ENCODE measurements at places on chromosomes 1 and 21.
A peak's percentile ranks its signal among the peaks of the same experiment; 100 is the strongest.

- no peak for DNase-seq
Measured at GRCh38 chr21:31181082-31181750, 142.9 kb upstream of the KRTAP19-8 start.

GRCh38 chr1:232999956-233000625 is 49.7 kb downstream of the NTPCR start:
- no peak for DNase-seq

DNA sequence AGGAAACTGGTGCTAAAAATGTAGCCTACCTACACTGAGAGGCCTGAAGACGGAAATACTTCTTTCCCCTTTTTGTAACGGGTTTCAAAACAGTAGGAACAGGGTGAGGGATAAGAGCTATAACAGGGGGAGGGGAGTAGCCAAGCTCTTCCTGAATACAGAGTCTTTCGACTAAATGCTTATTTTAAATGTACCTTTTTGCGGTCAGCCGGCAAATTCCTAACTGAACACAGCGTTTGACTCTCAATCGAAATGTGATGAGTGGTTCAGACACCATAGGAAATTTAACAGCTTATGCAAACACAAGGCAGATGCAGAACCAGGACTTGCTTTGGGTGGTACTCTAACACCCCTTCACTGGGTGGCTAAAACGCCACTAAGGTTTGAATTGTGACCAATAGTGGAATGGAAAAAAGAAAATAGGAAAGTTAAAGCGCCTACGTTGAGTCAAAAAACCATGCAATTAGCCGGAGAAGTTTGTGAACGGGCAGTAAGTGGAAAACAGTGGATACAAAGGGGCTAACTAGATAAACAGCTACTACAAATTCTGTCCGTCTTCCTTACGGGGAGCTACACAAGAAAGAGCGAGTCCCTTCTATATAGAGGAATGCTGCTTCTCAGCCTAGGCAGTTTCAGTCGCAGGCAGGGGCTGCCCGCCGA is 1.7 kb downstream of the EGLN1 start:
- no peak for DNase-seq

GRCh38 chr1:5664081-5664768 is 328.0 kb downstream of the NPHP4 start:
- DNase-seq, result no peak

DNA sequence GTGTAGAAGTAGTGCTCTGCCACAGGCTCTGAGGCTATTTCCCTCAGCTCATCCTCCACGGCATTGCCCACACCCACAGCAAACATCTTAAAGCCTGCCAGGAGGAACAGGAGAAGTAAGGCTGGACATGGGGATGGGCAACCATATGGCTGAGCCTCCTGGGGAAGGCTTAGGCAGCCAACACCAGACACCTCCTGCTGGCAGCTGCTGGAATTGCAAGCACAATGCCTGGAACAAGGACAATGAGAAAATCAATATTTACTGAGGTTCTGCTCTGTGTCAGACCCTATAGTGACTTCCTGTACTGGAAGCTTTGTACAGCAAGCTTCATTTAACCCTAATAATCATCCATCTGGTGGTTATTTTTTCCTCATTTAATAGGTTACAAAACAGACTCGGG is 8.2 kb downstream of the MATN1 start:
- no peak for DNase-seq

- no peak for DNase-seq
Measured at GRCh38 chr1:36321119-36321951, 2.1 kb downstream of the EVA1B start.

DNA sequence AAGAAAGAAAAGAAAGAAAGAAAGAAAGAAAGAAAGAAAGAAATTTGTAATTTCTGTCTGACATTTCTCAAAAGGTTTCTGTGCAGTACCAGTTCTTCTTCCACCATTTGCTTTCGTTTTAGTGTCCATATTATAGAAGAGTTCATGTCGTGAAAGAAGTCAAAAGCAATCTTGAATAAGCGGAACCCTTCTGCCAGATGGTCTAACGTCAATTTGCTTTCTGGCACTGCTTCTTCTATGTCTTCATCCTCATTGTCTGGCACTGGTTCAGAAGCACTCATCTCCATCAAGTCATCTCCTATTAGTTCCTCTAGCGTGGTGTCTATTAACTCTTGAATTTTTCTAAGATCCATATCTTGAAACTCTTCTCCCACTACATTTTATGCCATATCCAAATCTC is 170.0 kb upstream of the KCTD3 start:
- no peak for DNase-seq

DNA sequence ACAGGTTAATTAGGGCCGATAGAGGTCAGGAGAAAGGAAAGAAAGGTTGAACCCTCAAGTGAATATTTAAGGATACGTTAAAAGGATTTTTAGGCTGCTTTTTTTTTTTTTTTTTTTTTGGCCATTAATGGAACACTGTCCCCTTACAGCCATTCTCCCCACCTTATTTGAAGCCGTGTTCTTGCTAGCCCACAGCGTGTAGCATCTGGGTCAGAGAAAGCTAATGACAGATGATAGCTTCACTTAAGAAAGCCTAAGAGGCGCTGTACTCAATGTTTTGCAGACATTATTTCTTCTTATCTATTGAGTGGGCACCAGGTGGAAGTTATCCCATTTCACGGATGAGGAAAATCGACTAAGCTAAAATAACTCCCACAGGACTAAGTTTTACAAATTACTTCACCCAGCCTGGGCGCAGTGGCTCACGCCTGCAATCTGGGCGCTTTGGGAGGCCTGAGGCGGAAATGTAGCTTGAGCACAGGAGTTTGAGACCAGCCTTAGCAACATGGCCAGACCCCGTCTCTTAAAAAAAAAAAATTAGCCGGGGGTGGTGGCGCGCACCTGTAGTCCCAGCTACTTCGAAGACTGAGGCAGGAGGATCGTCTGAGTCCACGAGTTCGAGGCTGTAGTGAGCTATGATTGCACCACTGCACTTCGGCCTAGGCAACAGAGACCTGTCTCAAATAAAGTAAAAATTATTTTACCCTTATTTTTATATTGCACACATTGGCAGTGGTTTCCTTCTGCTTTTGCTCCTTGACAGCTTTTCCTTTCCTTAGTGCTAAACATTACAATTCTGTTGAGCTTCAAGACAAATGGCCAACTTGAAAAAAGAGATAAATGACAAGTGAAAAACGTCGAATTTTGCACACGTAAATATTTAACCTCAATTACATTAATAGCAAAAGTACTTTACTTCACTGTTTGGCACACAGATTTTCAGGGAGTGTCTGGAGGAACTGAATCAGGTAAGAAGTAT is 1.1 kb upstream of the PHTF1 start:
- DNase-seq, result no peak

GRCh38 chr1:157831968-157832626 is 9.5 kb downstream of the CD5L start:
- DNase-seq, result no peak

DNA sequence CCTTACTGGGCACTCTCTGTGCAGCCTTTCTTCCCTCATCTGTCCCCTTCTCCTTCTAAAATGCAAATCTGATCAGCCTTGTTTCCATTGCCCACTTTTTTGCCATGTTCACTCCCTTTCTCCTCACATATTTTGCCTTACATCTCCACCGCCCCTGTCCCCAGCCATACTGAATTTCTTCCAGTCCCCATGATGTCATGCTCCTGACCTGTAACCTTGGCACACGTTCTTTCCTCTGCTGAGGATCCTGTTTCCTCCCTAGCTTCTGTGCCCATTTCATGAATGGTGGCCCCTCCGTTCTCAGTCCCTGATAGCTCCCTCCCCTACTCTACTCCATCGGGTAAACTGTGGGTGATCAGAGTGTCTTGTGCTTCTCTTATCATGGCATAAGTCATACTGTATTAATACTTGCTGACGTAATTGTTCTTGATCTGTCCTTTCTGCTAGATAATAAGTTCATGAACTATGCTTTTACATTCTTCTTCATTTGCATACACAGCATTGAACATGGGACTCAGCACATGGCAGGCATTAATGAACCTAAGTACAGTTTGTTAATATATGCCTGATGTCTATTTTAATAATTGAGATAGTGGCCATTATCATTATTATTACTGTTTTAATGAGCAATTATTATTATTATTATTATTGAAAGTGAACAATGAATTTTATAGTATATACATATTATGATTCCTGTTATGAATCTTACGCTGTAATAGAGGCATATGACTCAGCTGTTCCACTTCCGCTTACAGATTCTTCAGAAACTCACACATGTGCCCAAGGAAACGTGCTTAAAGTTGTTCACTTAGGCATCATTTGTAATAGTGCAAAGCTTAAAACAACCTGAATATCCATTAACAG is 28.5 kb downstream of the MAP3K21 start:
- no peak for DNase-seq

DNA sequence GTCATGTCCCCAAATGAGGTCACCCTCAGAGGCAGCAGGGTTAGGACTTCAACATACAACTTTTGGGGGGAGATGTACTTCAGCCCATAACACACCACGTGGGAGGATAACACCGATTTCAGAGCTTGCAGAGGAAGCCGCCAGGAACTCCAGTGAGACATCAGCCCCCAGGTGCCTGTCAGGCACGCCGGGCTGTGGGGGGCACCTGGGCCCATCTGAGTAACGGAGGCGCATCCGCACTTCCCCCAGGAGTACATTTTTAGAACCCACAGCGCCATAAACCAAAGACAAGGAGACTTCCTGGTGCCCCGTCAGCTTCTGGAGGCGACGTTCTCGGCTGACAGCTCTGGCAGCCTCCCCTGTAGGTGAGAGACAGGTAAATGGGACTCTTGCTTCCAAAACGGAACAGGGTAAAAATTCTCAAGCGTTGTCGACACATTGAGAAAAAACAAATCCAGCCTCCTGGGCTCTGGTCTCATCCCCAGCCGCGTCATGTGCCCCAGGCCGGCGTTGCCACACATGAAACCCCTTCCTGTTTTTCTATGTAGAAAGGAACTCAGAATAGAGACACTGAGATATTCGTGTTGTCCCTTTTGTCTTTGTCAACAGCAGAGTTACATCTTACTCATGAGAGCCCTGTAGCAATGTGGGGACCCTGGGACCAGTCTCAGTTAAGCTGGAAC is 93.3 kb downstream of the PDE9A start:
- DNase-seq, result peak; percentile 26

GRCh38 chr21:45541221-45542039 is 810 bp downstream of the SLC19A1 start:
- DNase-seq, result peak; percentile 74

DNA sequence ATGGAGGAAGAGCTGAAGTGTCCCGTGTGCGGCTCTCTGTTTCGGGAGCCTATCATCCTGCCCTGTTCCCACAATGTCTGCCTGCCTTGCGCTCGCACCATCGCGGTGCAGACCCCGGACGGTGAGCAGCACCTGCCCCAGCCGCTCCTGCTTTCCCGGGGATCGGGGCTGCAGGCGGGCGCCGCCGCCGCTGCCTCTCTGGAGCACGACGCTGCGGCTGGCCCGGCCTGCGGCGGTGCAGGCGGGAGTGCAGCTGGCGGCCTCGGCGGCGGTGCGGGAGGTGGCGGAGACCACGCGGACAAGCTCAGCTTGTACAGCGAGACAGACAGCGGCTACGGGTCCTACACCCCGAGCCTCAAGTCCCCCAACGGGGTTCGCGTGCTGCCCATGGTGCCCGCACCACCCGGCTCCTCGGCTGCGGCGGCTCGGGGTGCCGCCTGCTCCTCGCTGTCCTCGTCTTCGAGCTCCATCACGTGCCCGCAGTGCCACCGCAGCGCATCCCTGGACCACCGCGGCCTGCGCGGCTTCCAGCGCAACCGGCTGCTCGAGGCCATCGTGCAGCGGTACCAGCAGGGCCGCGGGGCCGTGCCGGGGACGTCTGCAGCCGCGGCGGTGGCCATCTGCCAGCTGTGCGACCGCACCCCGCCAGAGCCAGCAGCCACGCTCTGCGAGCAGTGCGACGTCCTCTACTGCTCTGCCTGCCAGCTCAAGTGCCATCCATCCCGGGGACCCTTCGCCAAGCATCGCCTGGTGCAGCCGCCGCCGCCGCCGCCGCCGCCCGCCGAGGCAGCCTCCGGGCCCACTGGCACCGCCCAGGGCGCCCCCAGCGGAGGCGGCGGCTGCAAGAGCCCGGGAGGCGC is 1.3 kb downstream of the TRIM67 start:
- no peak for DNase-seq

DNA sequence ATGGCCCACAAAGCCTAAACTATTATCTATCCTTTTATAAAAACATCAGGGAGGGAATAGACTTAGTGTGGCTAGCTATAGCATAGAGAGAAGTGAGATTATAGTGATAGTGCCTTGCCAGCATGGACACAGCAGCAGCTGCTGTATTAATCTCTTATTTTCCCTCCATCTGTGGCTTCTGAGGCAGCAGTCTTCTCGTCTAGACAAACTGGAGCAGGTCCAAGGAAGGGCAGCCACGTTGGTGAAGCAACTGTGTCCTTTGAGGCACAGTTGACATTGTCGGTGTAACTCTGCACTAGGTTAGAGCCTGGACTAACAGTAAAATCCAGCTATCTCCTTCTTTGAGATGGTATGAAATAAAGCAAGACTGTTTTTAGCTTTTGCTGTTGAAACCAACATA is 131.3 kb downstream of the CACHD1 start:
- DNase-seq, result no peak
